Stimulated activated CD8-positive, alpha-beta memory T cell treated with anti-CD3 and anti-CD28 coated beads, Interleukin-4, amount 100 ng/mL, for 1 hour (primary cell): ENCODE measurements at places on chromosomes 1 and 21.
A peak's percentile ranks its signal among the peaks of the same experiment; 100 is the strongest.

DNA sequence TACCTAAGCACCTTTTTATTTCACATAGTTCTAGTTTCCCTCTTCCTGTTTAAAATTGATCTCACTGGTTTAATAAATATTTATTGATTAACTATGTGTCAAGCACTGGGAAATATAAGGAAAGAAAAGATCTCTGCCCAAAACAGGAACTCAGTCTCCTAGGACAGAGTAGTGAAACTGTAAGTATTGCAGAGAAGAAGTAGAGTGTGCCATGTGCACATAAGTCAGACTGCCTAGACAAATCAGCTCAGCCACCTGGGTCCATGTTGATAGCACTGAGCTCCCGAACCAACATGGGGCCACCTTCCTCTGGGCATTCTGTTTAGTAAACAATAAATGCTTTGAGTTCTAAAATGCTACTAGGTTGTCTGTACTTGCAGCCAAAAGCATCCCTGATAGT, 9.8 kb upstream of the SSX2IP start:
- DNase-seq, result no peak

- DNase-seq, result no peak
These were observed 898 bp upstream of the PTGS2 start for GRCh38 chr1:186681121-186681520.

- no peak for DNase-seq
These were observed 134.5 kb upstream of the MAP1LC3C start for GRCh38 chr1:242133351-242133750.

GRCh38 chr1:1597275-1597930, 2.5 kb downstream of the FNDC10 start:
- no peak for DNase-seq

DNA sequence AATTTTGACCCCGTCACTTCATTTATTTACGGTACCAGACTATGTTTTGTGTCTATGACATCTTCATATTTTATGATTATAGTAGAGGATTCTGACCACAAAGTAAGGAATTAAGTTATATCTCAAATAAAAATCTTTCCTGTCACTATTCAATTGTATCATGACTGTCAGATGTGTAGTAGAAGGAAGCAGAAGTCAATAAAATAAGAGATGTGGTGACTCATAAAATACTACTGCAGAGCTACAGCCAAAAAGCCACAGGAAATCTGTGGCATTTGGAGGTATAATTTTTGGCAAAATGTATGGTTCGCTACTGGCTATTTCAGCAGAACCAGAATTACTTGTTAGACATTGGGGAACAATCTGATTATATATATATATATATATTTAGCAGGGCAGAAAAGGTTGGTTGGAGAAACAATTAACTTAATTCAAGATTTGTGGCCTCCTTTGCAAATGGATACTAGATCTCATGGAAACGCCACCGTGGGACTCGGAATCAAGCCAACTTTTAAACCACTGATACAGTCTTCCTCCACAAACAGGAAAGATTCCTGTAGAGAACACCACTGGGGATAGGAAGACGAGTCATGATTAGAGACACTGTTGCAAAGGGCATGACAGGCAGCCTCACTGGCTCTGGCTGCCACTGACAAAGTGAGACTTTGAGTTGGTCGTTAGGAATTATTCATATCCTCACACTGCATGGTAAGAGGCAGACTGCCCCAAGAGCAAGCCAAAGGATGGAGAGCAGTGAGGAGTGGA, 5.1 kb downstream of the FCRL2 start:
- DNase-seq, result no peak

GRCh38 chr1:54229281-54229891, 29.4 kb downstream of the MRPL37 start:
- DNase-seq, result no peak

DNA sequence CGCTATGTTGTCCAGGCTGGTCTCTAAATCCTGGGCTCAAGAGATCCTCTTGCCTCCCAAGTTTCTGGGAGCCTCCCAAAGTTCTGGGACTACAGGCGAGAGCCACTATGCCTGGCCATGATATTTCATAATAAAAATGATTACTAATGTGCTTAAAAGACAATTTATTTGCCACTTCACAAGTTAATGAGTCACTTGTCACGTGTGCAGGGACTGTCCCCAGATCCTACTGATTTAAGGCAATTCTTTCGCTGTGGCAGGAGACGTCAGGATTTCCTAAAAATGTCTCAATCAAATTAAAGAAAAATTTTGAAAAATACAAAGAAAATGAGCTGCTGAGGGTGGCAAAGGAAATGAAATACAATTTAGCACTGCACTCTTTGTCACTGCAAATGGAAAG, 43.5 kb downstream of the B3GALNT2 start:
- DNase-seq, result no peak

GRCh38 chr1:52386458-52386857, 17.8 kb downstream of the ORC1 start:
- DNase-seq, result no peak

GRCh38 chr1:4256351-4256750, 356.3 kb upstream of the C1orf174 start:
- no peak for DNase-seq

GRCh38 chr1:33971018-33971710, 107.3 kb downstream of the HMGB4 start:
- no peak for DNase-seq

DNA sequence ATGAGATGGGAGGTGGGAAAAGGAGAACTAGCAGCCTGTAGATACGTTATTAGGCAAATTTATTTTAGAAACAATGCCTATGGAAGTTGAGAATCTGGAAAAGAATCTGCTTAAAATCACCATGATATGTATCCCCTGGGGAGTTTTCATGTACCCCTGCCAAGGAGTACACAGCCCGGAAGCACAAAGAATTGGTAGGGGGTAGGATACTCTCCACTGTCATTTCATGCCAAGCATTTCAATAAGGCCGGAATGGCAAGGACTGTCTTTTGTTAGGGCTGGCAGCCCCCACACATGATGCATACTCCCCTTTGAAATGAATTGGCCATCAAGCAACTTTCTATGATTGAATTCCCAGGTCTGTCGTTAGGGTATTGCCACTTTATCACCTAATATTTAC, 111.5 kb upstream of the APP start:
- no peak for DNase-seq

GRCh38 chr1:52662645-52663313, 29.8 kb downstream of the SHISAL2A start:
- no peak for DNase-seq

GRCh38 chr1:22045604-22046228, 6.8 kb upstream of the CDC42 start:
- no peak for DNase-seq

DNA sequence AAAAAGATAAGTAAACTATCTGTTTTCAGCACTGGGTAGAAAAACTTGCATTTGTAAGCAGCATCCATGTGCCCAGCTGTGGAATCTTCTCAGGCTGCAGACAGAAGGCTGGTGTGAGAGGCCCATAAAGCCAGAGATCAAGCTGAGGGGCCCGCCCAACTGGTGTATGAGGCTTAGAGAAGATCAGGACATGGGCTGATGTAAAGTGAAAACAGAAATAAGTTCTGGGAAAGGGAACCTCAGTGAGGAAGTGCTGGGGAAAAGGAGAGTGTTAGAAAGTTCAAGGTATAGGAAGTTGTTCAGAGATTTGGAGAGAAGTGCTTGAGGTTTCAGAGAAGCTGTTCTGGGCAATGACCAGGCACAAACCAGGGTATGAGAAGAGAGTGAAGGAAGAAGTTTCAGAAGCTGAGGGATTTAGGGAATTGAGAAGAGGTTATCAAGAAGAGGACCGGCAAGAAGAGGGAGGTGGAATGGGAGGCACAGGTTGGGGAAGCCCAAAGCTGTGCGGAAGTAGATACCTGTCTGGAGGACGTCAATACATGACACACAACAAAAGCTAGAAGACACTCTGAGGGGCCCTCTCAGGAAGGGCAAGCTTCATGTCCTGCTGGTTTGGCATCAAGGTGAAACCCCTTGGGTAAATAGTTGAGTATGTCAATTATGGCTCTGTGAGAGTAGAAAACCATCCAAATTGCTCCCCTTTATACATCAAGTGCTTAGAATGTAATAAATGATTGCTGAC, 2.7 kb upstream of the CD5L start:
- no peak for DNase-seq

DNA sequence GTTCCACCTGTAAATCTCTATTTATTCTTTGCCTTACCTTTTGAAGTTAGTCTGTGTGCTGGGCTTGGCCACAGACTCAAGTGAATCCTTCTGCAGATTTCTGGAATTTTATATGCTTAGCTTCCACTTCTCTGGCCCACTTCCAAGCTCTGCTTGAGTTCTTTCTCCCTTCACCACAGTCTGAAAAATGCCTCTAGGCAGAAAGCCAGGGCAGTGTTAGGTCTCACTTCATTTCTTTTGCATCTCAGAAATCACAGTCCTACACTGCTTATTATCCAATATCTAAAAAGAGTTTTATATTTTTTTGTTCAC, 48.9 kb downstream of the INKA2 start:
- no peak for DNase-seq

- no peak for DNase-seq
These were observed 353.9 kb downstream of the LMO4 start for GRCh38 chr1:87682565-87682964.

DNA sequence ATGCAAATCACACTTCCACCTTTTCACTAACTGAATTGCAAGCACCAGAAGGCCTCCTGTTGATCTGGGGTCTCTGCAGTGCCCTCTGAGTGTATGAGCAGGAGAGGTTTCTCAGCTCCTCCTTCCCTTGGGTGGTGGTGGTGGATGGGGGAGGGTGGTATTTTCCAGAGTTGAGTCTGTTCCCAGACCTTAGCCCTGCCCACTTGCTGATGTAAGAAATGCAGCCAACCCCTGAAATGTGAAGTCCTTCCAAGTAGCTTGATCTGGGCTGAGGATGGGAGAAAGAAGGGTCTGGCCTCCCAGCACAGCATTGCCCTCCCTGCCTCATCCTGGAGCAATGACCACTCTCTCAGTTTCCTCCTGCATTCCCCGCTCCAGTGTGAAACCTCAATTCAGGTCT, 6.3 kb upstream of the FOXD2 start:
- no peak for DNase-seq

DNA sequence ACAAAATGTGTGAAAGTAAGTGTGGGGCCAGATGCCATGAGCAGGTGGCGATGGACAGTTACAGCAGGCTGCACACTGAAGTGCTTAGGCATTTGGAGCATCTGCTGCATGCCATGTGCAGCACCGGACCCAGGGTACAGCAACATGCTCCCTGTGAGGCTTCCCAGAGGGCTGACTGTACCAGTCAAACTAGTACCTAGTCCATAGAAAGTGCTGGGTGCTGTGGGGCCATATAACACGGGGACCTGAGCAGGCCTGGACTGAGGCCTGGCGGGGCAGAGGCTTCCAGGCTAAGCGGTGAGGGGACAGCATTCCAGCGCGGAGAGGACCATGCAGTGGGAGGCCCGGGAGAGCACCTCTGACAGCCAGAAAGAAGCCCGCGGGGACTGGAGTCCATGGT, 29.9 kb upstream of the PKP1 start:
- no peak for DNase-seq

DNA sequence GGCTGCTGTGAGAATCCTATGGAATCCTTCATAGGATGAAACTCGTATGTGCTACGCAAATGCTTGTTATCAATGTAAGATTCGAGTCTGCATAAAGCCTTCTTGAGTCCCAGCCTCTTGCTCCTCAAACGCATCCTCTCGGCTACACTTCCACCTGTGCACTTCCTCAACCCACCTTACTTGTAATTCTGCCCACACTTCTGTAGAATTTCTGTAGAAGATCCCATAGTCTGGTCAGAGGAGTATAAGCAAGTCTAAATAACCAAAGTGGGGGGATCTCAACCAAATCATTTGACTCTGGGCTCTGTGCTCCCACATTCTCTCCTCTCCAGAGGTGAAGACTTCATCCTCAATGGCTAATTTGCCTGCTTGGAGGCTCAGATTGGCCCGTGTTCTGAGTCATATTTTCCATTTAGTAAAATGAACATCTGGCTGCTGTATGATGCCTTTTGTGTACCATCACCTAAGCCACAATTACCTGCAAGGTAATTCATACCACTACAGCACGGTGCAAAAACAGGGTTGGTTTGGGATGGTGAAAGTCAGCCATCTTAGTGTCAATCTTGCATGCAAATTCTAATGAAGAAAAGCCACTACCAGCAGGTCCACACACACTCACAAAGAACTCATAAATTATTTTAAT, 63.2 kb downstream of the ITPKB start:
- DNase-seq, result no peak

- no peak for DNase-seq
These were observed 161.3 kb upstream of the KCNJ6 start for GRCh38 chr21:38077569-38077968.

- DNase-seq, result peak; percentile 29
These were observed 14.0 kb downstream of the RHBG start for GRCh38 chr1:156383023-156383422.

- no peak for DNase-seq
These were observed 75.0 kb downstream of the PTPN14 start for GRCh38 chr1:214476229-214476985.

DNA sequence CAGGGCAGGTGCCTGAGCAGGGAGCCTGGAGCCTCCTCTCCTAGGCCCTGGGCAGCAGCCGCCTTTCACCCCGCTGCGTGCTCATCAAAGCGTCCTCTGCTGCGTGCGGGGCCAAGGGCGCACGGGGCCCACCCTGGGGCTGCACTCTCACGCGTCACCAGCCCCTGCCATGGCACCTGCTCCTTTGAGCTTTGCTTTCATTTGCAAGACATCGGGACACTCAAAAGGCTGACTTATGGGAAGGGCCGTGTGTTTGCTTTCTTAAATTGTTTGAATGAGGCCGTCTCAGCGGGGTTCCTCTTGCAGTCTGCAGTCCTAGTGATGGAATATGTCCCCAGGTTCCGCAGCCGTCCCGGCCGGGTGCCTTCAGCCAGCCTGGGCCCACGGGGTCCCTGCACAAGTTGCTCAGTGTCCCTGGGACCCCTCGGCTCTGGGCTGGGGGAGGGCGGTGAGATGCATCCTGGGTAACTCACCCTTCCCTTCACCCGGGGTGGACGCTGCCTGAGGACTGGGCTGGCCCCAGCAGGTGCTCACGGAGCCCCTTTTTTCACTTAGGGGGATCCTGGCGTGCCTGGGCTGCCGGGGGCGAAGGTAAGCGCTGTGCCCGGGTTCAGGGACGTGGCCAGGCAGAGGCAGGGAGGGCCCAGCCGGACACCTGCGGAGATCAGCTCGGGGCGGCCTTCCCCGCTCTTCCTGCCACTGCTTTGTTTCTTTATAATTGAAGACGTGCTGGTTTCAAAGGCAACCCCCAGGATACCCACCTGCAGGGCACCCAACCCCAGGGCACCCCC, 53.1 kb downstream of the SLC19A1 start:
- no peak for DNase-seq

DNA sequence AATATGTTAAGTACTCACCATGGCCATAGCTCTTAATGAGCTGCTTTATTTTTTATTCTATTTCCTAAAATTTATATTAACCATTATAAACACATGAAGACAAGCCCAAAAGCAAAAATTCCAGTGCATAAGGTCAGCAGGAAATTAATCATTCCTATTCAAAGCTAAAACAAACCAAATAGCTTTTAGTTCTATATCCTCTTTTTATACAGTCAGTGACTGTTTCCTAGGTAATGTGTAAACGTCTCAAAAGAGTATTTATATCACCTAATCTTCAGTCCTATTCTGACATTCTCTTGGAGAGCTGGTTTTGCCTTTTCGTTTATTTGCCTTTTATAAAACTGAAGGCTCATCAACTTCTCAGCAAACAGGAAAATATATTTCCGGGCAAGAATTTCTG, 4.2 kb downstream of the GOLPH3L start:
- no peak for DNase-seq
